ENCODE measurements at places on chromosomes 7 and 10. TPM values are rescaled to one million over a fixed set of nuclear protein-coding genes. Genes with fewer than 3 reads are reported as not detected.

SLC39A12 gene
- total RNA-seq, result not detected

AKR1C8 gene
- not detected for total RNA-seq

HSPA12A gene
- 35.4 TPM for total RNA-seq

ASL gene
- total RNA-seq, result 33.5 TPM

UBN2 gene
- 6.5 TPM for total RNA-seq

ACTR3C gene
- 7.4 TPM for total RNA-seq

ARHGEF5 gene
- total RNA-seq, result 1.9 TPM

OGDHL gene
- total RNA-seq, result 0.32 TPM

SYNPO2L gene
- 0.43 TPM for total RNA-seq

CTTNBP2 gene
- total RNA-seq, result 3.2 TPM

ZNF239 gene
- total RNA-seq, result 4.2 TPM

PTPRZ1 gene
- total RNA-seq, result 0.43 TPM

SLC29A3 gene
- total RNA-seq, result 2.2 TPM

GALNT17 gene
- not detected for total RNA-seq

DKK1 gene
- total RNA-seq, result 84.4 TPM

FAM25A gene
- total RNA-seq, result not detected

KLF14 gene
- total RNA-seq, result under 0.01 TPM

CADPS2 gene
- 27.2 TPM for total RNA-seq

RET gene
- total RNA-seq, result 0.43 TPM

MTURN gene
- 2.6 TPM for total RNA-seq

PSD gene
- total RNA-seq, result 1.6 TPM

DENND11 gene
- 5.6 TPM for total RNA-seq

POM121C gene
- total RNA-seq, result 10.8 TPM

PIP gene
- total RNA-seq, result not detected

MCM10 gene
- total RNA-seq, result 8.1 TPM

GNAI1 gene
- 56.0 TPM for total RNA-seq

TMEM236 gene
- under 0.01 TPM for total RNA-seq

OIT3 gene
- under 0.01 TPM for total RNA-seq

CRTAC1 gene
- total RNA-seq, result not detected

ICA1 gene
- total RNA-seq, result 4.3 TPM

TMEM273 gene
- not detected for total RNA-seq

TDRD1 gene
- 0.64 TPM for total RNA-seq
